Urinary bladder (tissue), 4 donors: ENCODE measurements at places on chromosomes 6 and 20. TPM values are rescaled to one million over a fixed set of nuclear protein-coding genes. Genes with fewer than 3 reads are reported as not detected.

DNA sequence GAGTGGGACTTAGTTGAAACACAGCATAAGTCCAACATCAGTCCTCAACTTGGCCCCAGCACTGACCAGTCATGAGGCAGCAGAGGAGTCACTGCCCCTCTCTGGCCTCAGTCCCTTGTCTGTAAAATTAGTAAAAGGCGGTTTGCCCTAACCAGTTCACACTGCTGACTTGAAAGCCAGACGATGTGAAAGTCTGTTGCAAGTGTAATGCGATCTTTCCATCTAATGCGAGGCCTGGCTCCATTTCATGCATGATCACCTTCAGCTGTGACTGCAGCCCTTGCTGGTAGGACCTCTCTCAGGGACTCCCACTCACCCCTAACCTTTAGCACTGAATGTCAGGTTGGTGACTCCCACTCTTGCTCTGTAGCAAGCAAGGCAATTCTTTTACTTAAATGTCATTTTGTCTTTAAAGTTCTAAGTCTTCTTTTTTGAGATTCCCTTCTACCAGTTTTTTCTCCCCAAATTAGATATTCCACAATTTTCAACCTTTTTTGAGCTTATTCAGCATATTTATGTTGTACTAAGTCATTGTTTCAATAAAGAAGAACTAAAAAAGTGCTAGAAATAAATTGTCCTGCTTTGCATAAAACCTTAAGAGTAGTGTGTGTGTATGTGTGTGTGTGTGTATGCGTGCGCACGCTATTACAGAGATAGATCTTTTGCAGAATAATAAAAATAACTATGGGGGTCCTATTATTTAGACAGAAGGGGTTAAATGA, 245.5 kb downstream of the PACRG start:
- DNase-seq: no peak

- DNase-seq: peak; percentile 28
Observed at GRCh38 chr6:39496915-39497314, 174.4 kb upstream of the KCNK16 start.

- no peak for DNase-seq
Observed at GRCh38 chr6:73169111-73169510, 56.2 kb downstream of the KHDC1L start.

GRCh38 chr6:152828431-152828830, 77.8 kb downstream of the VIP start:
- no peak for DNase-seq

DNA sequence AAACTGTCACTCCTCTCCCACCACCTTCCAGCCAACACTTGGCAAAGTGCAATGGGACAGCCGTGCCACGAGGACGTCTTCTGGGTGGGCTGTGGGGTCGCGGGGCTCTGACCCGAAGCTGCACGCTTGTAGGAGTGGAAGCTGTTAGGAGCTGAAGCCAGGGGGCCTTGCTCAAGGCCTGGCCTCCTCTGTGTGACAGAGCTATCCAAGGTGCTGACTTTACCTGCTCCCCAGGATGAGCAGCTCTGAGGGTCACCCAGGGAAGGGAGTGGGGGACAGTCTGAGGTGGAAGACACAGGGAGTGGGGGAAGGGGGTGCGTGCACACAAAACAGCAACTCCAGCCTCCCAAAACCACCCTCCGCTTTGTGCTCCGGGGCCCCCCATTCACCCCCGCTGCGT, 17.5 kb upstream of the CHRNA4 start:
- DNase-seq: no peak

DNA sequence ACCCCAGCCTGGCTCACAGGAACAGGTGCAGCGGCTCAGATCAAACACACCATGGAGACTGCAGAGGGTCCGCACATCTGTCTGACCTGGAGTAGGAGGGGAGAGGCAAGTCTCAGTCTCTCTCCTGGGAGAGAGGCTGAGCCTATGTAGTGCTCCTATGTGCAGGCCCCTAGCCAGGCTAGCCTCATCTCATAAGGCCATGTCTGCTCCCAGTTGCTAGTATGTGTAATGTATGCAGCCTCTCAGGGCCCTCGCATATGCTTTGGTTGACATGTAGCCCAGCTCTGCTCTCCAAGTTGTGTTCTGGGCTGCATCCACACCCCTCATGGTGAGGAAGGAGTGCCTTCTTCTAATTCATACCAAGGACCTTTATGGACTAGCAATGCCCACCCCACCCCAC, 11.8 kb downstream of the TNXB start:
- DNase-seq: no peak

- DNase-seq: no peak
Observed at GRCh38 chr20:15965165-15965564, 608.1 kb downstream of the KIF16B start.

DNA sequence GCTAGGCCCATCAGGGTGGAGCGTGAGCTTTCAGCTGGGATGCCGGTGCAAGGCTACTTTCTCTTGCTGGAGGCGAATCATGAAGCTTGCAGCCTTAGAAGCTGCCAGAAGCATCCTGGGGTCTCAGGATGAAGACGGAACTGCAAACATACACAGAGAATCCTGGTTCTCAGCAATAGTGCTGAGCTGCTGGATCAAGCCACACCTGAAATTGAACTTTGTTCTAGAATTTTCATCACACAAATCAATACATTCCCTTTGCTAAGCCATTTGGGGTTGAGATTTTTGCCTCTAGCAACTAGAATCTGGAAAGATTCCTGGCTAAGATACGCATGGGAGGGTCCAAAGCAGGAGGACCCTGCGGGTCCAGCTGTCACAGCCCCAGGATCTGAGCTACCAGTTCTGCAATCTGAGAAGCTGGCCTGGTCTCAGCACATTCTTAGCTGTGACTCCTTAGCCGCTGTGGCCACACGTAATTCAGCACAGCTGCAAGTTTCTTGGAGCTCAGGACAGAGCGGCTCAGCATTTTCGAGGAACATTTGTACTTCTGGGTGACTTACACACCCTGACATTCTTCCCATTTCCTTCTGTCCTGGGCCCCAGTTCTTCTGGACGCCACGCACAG, 6.6 kb upstream of the ARFGAP1 start:
- DNase-seq: no peak

GRCh38 chr6:21589352-21590345, 3.9 kb upstream of the SOX4 start:
- DNase-seq: peak; percentile 78

DNA sequence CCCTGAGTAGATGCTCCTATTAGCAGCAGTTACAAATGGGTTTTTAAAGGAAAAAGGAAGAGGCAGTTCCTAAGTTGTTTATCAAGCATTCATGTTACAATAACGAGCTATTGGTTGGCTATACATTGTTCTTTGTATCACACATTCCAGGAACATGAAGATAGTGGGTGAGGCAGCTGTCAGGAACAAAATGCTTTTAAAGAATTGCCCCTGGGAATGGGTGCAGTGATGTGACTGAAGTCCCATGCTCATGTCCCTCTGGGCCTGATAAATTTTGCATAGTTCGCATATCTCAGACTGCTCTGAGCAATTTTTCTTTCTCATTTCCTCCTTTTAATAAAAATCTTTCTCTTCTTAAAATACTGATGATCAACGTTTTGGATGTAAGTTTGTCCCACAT, 3.7 kb downstream of the ENPP1 start:
- no peak for DNase-seq

GRCh38 chr6:108946695-108947094, 98.5 kb downstream of the ARMC2 start:
- no peak for DNase-seq

GRCh38 chr6:25278914-25279747, at the start of gene CARMIL1:
TSS of gene CARMIL1 (plus strand) at chr6:25279374. CDS start at chr6:25279796, 422 bp downstream.
- no peak for DNase-seq

DNA sequence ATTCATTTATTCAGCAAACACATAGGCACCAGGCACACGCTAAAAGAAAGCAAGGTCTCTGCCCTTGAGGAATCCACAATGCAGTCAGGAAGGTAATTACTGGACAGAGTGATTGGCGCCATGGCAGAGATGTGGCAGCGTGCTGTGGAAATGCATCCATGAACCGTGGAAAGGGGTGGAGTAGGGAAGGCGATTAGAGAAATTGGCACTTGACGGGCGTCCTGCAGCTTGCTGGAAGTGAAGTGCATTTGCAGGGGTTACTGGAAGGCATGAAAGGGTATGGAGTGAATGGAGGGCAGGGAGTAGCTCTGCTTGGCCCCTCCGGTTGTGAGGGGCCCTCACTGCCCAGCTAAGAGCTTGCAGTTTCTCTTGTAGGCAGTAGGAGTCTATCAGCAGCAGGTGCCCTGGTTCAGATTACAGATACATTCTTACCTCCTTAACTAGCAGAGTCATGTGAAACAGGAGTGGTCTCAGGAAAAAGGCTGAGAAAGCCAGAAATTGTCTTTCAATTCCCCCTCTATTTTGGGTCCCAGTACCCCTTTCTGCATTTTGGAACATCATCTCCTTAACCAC, 122.5 kb upstream of the TIAM2 start:
- DNase-seq: no peak

GRCh38 chr20:46023999-46024398, 5.0 kb upstream of the SLC12A5 start:
- DNase-seq: no peak

The CLVS2 gene
- 2.1 TPM for total RNA-seq

The OLIG3 gene
- total RNA-seq: not detected

The KIF6 gene
- total RNA-seq: 1.1 TPM

The QRSL1 gene
- 21.6 TPM for total RNA-seq

The ZNF217 gene
- total RNA-seq: 30.2 TPM

The KCNK5 gene
- 2.3 TPM for total RNA-seq

The PRSS16 gene
- 2.0 TPM for total RNA-seq
